ENCODE measurements at places on chromosomes 16 and 17.

GRCh38 chr17:57471868-57472368, 215.6 kb downstream of the MSI2 start:
- no peak for DNase-seq

- DNase-seq = peak; percentile 27
Observed at GRCh38 chr17:1039511-1040215, 42.7 kb downstream of the TIMM22 start.

GRCh38 chr17:37413875-37414519, 7.3 kb downstream of the TADA2A start:
- no peak for DNase-seq

- no peak for DNase-seq
Observed at GRCh38 chr17:41785091-41785858, 1.2 kb downstream of the JUP start.

- no peak for DNase-seq
Observed at GRCh38 chr16:14489460-14489859, 140.6 kb downstream of the PARN start.

DNA sequence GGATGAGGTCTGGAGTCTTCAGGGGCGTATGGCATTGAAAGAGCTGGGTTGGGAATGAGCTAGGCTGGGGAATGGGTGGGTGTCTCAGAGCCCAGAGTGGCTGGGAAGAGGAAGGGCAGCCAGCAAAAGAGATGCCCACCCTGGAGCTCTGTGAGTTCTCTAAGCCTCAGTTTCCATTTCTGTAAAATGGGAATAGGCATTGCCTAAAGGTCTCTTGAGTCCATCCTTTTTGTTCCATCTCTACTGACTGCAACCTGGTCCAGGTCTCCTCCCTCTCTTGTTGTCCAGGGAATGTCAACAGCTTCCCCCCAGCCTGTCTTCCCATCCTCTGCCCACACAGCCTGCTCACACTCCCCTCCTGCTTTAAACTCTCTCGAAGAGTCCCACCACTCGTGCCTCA, 19.6 kb downstream of the CCDC102A start:
- no peak for DNase-seq
